Aorta (tissue), 5 donors: ENCODE measurements at places on chromosomes 1 and 21. TPM values are rescaled to one million over a fixed set of nuclear protein-coding genes. Genes with fewer than 3 reads are reported as not detected.

GRCh38 chr1:184486761-184487445 is 100.1 kb downstream of the C1orf21 start:
- H3K4me1 ChIP-seq = no peaks in the 10 kb centered on the region
- H3K27ac ChIP-seq = no peak overlapping the region
- no peak for DNase-seq
- H3K36me3 ChIP-seq = no peaks in the 10 kb centered on the region
- no peak overlapping the region for H3K4me3 ChIP-seq
- H3K27me3 ChIP-seq = no peaks in the 10 kb centered on the region

DNA sequence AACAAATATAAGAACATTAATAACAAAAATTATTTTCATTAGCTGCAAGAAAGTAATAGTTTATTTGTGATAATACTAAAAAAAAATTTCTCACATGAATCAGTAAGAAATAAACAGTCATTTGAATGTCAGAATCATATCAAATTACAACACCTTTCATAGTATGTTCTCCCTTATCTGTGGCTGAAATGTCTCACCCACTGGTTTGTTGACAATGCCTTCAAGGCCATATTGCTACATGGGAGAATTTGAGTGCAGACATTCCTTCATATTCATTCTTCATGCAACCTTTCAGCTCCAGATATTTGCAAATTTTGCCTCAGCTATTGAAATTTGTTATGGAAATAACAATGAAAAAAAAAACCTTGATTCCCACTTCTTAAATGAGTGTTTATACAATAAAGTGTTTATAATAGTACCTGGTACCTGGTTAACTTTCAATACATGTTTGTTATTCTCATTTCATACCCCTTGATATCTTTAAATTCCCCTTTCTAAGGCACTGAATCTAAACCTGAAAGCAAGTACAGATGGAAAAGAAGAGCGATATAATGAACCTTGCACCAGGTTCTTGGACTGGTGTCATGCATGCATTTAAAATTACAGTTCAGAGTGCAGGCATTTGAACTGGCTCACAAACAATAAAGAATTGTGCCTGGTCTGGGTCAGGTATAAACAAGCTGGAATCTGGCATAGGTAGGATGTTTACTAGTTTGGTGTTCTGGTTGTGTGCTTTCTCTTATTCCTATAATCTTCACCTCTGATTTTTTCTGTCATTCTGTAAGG is 242.2 kb upstream of the ADGRL2 start:
- DNase-seq = no peak
- H3K4me3 ChIP-seq = no peak overlapping the region
- no peaks in the 10 kb centered on the region for H3K4me1 ChIP-seq
- no peaks in the 10 kb centered on the region for H3K36me3 ChIP-seq

DNA sequence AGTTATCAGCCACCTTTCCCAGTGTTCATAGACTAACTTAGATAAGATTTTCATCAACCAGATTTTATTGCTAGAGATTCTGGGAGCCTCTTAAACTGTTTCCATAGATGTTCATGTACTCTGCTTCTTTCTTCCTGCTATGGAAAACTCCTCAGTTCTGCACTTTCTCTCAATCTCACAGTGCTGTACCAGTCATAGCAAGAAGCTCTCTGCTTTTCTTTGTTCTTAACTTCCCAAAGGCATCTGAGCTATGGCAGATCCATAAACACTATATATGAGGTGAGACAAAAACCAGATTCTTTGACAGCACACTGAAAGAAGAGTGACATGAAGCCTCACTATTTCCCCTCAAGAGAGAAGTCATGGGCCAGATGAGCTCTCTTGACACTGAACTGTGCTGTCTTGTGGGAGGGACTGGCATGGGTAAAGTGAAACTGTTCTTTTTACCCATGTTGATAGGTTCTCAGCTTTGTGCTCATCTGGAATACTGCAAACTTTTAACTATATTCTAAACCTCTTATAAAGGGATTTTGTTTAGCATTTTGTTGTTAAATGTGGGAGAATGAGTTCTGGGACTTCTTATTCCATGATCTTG is 64.2 kb upstream of the LYPLAL1 start:
- no peaks in the 10 kb centered on the region for H3K4me1 ChIP-seq
- H3K27ac ChIP-seq = no peak overlapping the region
- no peak overlapping the region for H3K4me3 ChIP-seq
- H3K36me3 ChIP-seq = no peaks in the 10 kb centered on the region
- H3K27me3 ChIP-seq = no peaks in the 10 kb centered on the region

- H3K27ac ChIP-seq = no peak overlapping the region
- no peaks in the 10 kb centered on the region for H3K36me3 ChIP-seq
- DNase-seq = no peak
- no peak overlapping the region for H3K4me3 ChIP-seq
Measured at GRCh38 chr1:232291261-232291660, 338.7 kb downstream of the SIPA1L2 start.

Gene MAB21L3
- total RNA-seq = not detected

GRCh38 chr1:153220606-153221303 is 3.4 kb downstream of the PRR9 start:
- no peak overlapping the region for H3K4me3 ChIP-seq
- H3K36me3 ChIP-seq = no peaks in the 10 kb centered on the region
- no peak overlapping the region for H3K27ac ChIP-seq
- no peaks in the 10 kb centered on the region for H3K27me3 ChIP-seq

DNA sequence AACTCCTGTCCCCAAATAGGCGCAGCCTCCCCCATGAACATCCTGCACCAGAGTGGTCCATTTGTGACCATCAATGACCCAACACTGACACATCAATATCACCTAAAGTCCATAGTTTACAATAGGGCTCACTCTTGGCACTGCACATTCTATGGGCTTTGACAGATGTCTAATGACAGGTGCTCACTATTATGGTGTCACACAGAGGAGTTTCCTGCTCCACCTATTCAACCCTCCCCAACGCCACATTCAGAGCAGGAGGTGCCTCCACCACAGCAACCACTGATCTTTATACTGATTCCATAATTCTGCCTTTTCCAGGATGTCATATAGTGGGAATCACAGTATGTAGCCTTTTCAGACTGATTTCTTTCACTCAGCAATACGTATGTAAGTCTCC is 24.2 kb downstream of the GNG4 start:
- no peak overlapping the region for H3K4me3 ChIP-seq
- H3K27me3 ChIP-seq = no peaks in the 10 kb centered on the region
- no peaks in the 10 kb centered on the region for H3K36me3 ChIP-seq

- DNase-seq = no peak
- peaks cover 4% of the 10 kb centered on the region for H3K4me1 ChIP-seq
- H3K36me3 ChIP-seq = no peaks in the 10 kb centered on the region
- H3K4me3 ChIP-seq = no peak overlapping the region
Measured at GRCh38 chr1:161705537-161705936, 1.5 kb upstream of the FCRLA start.

Gene S100A7
- not detected for total RNA-seq

GRCh38 chr21:43188181-43188580 is 19.4 kb downstream of the CRYAA start:
- H3K27ac ChIP-seq = no peak overlapping the region
- no peak overlapping the region for H3K4me3 ChIP-seq
- no peaks in the 10 kb centered on the region for H3K4me1 ChIP-seq

Gene UBL4B
- not detected for total RNA-seq

GRCh38 chr1:20993716-20994575 is 182.8 kb downstream of the EIF4G3 start:
- no peak overlapping the region for H3K27ac ChIP-seq
- H3K27me3 ChIP-seq = no peaks in the 10 kb centered on the region
- no peak for DNase-seq
- H3K36me3 ChIP-seq = no peaks in the 10 kb centered on the region

Gene SPRR4
- not detected for total RNA-seq

DNA sequence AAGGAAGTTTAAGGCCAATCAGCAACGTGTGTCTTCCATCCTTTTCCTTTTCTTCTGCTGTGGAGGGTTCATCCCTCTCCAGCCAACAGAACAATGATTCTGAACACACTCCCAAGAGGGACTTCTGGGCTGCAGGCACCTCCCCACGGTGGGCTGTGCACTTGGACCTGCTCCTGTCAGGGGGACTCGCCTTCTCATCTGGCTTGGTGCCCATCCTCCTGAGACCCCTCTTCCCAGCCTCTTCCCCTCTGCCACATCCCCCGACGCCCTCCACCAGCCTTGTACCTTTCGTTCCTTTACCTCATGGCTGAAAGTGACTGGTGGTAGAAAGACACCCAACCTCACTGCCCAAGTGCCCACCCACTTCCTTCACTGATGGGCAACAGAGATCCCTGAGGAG is 26.0 kb upstream of the SLAMF9 start:
- H3K4me1 ChIP-seq = no peaks in the 10 kb centered on the region
- no peak for DNase-seq
- no peak overlapping the region for H3K4me3 ChIP-seq
- H3K36me3 ChIP-seq = no peaks in the 10 kb centered on the region
- no peak overlapping the region for H3K27ac ChIP-seq

DNA sequence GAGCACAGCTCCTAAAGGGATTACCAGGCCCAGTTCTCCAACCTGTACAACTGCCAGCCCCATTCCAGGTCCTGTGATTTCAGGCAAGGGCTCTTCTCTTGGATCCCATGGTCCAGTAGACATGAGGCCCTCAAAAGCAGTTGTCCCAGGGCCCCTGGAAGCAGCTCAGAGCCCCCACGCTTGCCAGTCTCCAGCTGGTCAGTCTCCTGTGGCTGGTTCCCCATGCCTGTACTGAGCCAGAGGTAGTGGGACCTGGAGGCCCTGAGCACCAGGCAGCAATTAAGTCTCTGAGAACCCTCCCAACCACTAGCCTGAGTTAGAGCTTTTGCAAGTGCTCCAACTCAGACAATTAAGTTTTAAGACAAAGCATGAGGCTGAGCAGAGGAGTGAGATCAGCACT is 36.9 kb downstream of the CDC42BPA start:
- no peak overlapping the region for H3K4me3 ChIP-seq
- no peak for DNase-seq
- no peak overlapping the region for H3K27ac ChIP-seq
- H3K36me3 ChIP-seq = no peaks in the 10 kb centered on the region
- peaks cover 2% of the 10 kb centered on the region for H3K4me1 ChIP-seq

- no peak overlapping the region for H3K27ac ChIP-seq
- H3K27me3 ChIP-seq = no peaks in the 10 kb centered on the region
- peaks cover 5% of the 10 kb centered on the region for H3K4me1 ChIP-seq
- H3K36me3 ChIP-seq = no peaks in the 10 kb centered on the region
- H3K4me3 ChIP-seq = no peak overlapping the region
Measured at GRCh38 chr1:201636097-201636496, 97.2 kb downstream of the NAV1 start.

DNA sequence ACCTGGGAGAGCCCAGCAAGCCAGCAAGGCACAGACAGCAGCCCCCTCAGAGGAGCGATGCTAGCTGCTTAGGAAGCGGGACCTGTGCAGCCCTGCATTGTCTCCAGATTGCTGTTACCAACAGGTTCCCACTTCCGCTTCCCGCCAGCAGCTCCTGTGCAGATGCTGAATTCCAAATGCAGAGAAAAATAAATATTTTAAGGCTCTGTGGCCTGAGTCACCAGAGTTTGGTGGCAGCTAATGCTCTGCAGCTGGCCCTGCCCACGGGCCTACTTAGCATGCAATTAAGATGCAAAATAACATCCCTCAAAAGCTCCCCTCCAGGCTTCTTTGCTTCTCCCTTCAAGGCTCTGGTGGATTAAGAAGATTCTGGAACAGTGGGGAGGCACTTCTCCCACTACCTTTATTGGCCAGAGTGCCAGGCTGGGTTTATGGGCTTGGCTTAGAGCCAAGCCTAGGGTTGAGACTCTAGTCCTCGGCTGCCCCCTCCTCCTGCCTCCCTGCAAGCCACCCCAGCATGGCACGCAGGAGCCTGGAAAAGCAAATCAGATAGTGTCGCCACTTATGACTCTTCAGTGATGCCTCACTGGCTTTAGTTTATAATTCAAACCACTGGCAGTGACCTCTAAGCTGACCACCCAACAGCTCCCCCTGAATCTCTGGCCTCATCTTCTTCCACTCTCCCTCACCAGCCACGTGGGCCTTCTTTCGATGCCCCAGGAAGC is 207.1 kb upstream of the ZC3H12A start:
- DNase-seq = no peak
- H3K4me3 ChIP-seq = no peak overlapping the region
- H3K36me3 ChIP-seq = no peaks in the 10 kb centered on the region
- H3K4me1 ChIP-seq = no peaks in the 10 kb centered on the region
- H3K27me3 ChIP-seq = no peaks in the 10 kb centered on the region

GRCh38 chr1:30677471-30677870 is 45.9 kb downstream of the MATN1 start:
- no peaks in the 10 kb centered on the region for H3K27me3 ChIP-seq
- no peak overlapping the region for H3K4me3 ChIP-seq
- no peak overlapping the region for H3K27ac ChIP-seq
- no peak for DNase-seq
- no peaks in the 10 kb centered on the region for H3K36me3 ChIP-seq
- no peaks in the 10 kb centered on the region for H3K4me1 ChIP-seq

Gene KCNN3
- total RNA-seq = 4.7 TPM

DNA sequence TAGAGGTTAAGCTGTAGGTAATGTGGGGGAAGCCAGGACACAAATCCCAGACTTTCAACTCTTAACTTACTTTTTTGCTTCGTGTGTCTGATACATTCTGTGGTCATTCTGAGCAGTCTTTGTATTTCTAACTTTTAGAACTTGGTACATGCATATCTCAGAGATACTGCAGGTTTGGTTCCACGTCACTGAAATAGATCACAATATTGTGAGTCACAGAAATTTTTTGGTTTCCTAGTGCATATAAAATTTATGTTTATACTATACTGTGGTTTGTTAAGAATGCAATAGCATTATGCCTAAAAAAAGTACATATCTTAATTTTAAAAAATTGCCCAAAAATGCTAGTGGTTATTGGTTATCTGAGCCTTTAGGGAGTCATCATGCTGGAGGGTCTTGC is 3.2 kb downstream of the URB2 start:
- H3K4me3 ChIP-seq = no peak overlapping the region
- H3K27me3 ChIP-seq = no peaks in the 10 kb centered on the region
- H3K36me3 ChIP-seq = no peaks in the 10 kb centered on the region
- no peak for DNase-seq
- H3K27ac ChIP-seq = no peak overlapping the region
- no peaks in the 10 kb centered on the region for H3K4me1 ChIP-seq

DNA sequence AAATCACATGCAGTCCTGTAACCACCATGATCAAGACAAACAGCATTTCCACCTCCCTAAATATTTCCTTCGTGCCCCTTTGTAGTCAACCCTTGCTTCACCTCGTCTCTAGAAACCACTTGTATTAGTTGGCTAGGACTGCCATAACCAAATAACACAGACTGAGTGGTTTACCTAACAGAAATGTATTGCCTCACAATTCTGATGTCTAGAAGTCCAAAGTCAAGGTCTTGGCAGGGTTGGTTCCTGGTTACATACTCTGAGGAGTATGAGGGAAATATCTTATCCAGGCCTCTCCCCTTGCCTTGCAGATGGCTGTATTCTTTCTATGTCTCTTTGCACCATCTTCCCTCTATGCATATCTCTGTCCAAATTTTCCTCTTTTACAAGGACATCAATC is 23.3 kb upstream of the FRRS1 start:
- H3K4me3 ChIP-seq = no peak overlapping the region
- no peaks in the 10 kb centered on the region for H3K4me1 ChIP-seq
- no peaks in the 10 kb centered on the region for H3K36me3 ChIP-seq
- H3K27ac ChIP-seq = no peak overlapping the region
- H3K27me3 ChIP-seq = no peaks in the 10 kb centered on the region
- no peak for DNase-seq
